AG08395 (cell line): ENCODE measurements at places on chromosomes 13 and 19.

- no peak for DNase-seq
These were observed 189.0 kb upstream of the CSNK1A1L start for GRCh38 chr13:37294472-37294871.

- DNase-seq = peak; percentile 90
These were observed 4.6 kb upstream of the FAM32A start for GRCh38 chr19:16180611-16181010.

DNA sequence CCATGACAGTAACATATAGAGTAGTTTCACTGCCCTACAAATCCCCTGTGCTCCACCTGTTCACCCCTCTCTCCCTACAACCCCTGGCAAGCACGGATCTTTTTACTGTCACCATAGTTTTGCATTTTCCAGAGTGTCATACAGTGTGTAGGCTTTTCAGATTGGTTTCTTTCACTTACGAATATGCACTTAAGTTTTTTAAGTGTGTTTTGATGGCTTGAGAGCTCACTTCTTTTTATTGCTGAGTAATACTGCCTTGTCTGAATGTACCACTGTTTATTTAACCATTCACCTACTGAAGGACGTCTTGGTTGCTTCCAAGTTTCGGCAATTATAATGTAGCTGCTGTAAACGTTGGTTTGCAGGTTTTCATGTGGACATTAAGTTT, 175.1 kb downstream of the ITGBL1 start:
- no peak for DNase-seq

DNA sequence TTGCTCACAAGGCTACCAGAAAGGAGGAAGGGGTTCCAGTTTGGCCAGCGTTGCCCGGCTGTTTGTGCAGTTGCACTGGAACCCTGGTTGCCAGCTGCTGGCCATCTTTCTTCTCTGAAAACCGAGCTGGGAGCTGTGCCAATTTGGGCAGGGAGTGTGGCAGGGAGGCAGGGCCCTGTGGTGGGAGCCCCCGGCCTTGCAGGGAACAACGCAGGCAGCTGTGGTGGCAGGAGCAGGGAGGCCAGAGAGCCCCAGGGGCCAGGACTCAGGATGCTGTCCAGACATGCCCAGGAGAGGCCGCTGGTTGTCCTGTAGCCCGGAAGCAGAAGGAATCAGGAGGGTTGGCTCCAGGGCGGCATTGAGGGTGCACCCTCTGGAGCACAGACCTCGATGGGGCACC, 4.8 kb downstream of the KMT5C start:
- DNase-seq = no peak

DNA sequence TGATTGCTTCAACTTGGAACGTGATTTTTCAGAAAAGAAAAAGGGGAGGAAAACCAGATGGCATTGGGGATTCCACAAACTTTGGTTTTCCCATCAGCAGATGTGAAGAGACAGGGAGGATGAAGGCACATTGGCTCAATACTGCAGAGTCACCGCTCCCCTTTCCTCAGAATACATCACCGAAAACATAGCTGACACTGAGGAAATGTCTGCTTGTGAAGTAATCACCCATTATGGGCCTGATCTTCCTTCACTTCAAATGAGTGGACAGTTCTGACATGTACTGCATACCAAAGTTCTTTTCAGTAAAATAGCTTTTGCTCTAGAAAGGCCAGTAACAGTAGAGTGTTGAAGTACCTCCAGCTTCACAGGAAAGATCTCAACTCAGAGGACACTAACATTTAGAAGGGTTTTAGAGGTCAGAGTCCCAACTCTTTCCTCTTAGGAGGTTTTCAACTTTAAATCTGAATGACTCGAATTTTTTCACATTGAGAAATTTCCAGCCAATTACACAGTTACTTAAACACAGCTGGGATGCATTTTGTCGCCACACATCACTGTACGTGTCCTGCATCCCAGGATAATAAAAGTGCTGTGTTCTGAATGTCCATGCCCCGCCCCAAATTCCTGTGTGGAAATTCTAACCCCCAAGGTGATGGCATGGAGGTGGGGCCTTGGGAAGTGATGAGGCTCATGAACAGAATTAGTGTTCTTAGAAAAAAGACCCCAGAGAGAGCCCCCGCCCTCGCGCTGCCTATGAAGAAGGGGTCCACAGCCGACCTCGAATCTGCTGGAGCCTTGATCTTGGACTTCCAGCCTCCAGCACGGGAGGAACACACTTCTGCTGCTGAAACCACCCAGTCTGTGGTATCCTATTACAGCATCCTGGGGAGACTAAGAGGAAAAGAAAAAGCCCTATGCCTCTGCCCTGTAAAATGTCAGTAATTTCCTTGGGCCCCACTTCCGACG, 77.7 kb downstream of the COL4A1 start:
- no peak for DNase-seq

- DNase-seq = no peak
These were observed 10.9 kb downstream of the NCR1 start for GRCh38 chr19:54916822-54917221.

GRCh38 chr19:58150328-58150921, at the start of gene ZNF329:
Gene ZNF329, minus strand, starts transcription at chr19:58150789. Its CDS starts 21,286 bp downstream, at chr19:58129503.
- peak; percentile 98 for DNase-seq

DNA sequence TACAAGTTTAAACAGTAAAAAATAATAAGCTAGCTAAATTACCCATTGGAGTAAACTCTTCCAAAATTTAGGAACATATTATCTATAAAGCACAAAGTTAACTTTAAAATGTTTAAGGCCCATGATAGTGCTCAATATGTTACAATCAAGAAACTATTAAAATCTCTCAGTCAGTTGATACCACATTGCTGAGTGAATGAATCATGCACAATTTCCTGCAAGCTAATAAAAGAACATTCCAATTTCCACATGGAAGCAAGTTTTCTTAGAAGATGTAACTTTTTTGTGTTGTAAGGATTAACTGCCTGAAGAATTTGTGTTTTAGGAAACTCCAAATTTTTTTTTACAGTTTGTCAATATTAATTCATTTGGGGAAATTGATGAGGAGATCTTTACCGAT, 666.6 kb downstream of the SLITRK1 start:
- DNase-seq = no peak

DNA sequence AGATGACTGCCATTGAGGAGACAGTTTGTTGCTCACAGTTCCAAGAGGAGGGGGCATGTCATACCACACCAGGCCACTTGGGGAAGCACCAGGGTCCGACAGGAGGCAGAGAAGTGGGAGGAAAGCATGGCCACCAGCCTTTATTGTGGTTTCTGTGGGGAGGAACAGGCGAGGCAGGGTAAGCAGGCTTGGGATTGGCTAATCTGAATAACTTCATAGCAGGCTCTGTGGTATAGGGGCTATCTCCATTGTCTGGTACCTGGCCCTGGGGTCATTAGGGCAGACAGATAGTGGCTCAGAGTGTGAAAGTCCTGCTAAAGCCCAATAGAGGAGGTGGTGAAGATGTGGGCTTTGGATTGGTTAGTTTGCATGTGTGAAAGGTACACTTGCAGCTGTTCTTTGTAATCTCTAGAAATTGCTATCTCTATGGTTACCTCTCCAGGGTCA, 35.5 kb downstream of the CBY2 start:
- no peak for DNase-seq

- DNase-seq = no peak
These were observed 67.0 kb downstream of the ABCC4 start for GRCh38 chr13:95234242-95234641.

- DNase-seq = no peak
These were observed 25.8 kb upstream of the TINCR start for GRCh38 chr19:5593343-5594255.

DNA sequence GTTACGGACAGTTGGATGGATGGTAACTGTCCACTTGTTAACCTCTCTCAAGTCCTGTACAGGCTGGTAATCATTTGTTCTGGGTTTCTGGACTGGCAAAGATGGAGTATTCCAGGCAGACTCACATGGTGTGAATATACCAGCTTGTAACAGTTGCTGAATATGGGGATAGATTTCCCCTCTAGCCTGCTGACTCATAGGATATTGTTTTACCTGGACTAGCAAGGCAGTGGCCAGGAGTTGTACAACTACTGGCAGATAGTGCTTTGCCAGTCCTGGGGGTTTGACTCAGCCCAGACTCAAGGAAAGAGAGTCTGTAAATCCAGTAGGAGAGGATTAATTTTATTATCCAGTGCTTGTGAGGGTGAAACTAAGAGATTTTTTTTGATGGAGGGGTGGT, 74.0 kb downstream of the ZNF100 start:
- DNase-seq = no peak

DNA sequence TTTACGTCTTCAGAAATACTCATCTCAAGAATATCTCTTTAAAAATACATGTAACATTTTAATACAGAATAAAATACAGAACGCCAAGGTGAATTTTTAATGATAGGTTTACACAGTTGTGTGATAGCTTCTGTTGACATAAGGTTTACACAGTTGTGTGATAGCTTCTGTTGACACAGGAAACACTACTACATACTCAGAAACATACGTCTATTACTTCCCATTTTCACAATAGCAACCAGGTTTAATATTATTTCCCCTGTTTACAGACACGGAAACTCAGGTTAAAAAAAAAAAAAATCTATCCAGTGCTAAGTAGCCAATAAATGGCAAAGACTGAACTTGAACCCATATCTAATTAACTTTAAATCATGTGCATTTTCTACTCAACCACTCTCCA, 571.2 kb downstream of the LIG4 start:
- no peak for DNase-seq

DNA sequence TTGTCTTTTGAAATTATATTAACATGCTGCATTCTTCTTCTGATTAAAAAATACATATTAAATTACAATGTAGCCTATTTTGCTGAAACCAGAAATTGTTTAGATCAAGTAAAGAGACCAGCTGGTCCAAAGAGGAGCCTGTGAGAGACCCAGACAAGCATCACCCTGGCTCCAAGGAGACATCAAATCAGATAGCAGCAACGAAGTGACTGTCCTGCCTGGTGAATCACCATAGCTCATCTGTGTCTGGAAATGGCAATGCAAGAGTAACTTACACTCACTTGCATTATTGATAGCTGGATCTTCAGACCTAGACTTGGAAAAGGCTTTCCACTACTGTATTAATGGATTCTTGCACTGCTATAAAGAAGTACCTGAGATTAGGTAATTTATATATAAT, 169.1 kb downstream of the KCTD12 start:
- DNase-seq = peak; percentile 67

DNA sequence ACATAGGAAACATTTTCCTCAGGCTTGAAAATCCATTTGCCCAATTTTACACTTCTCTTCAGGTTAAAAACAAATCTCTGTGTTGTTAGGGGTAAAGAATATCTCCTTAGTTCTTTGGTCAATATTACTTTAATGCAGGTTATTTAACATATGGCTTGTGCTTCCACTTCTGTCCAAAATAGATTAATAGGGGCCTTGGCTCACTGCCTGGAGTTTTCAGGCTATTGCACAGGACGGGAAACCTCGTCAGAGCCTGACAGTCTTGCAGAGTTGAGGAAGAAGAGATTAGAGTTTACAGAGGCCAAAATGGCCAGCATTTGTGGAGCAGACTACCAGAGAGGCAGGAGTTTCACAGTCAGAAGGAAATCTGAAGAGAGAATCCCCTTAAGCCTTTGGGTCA, 863.9 kb upstream of the GPC6 start:
- no peak for DNase-seq

GRCh38 chr19:7528192-7528519, 5.7 kb downstream of the MCOLN1 start:
- no peak for DNase-seq

GRCh38 chr19:8302357-8302691, 5.8 kb downstream of the CD320 start:
- DNase-seq = no peak

DNA sequence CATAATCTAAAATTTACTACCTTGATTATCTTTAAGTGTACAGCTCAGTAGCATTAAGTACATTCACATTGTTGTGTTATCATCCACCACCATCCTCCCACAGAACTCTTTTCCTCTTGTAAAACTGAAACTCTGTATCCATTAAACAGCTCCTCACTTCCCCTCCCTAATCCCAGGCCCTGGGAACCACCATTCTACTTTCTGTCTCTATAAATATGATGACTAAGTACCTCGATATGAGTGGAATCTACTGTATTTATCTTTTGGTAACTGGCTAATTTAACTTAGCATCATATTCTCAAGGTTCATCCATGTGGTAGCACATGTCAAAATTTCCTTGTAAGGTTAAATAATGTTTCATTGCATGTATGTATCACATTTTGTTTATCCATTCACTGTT, 49.0 kb upstream of the POMP start:
- no peak for DNase-seq

GRCh38 chr19:3480383-3481091, at the start of gene SMIM24:
Gene SMIM24, minus strand, starts transcription at chr19:3480525. Its CDS starts 62 bp downstream, at chr19:3480463.
- DNase-seq = no peak

- no peak for DNase-seq
These were observed 408.0 kb downstream of the DIAPH3 start for GRCh38 chr13:59755632-59756290.

- no peak for DNase-seq
These were observed 9.8 kb upstream of the ZNF724 start for GRCh38 chr19:23259961-23260360.

DNA sequence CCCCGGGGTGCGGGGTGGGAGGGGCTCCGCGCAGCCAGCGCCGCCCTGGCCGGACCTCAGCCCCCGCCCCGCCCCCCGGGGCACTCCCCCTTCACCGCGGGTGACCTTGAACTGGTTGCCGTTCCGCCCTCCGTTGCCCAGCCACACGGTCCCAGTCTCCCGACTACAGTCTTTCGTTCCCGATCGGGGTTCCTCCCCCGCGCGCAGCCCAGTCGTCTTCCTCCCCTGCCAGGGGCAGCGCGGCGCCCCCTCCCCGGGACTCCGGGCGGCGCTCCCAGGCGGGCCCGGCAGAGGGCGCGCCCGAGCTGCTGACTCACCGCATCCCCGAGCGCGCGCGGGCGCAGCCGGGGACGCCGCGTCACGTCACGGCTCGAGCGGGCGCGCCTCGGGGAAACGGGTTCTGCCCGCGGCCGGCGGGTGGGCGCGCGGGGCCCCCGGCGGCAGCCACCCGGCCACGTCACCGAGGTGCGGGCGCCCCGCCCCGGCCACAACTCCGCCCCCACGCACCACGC, 459 bp downstream of the MIDN start:
- DNase-seq = peak; percentile 67

- no peak for DNase-seq
These were observed 51.6 kb downstream of the DNAJC15 start for GRCh38 chr13:43074824-43075510.

- DNase-seq = no peak
These were observed 26.5 kb downstream of the PIP5K1C start for GRCh38 chr19:3673506-3674439.

GRCh38 chr19:861756-862580, 2.5 kb downstream of the CFD start:
- DNase-seq = peak; percentile 42

GRCh38 chr13:95492044-95492801, 60.3 kb upstream of the CLDN10 start:
- DNase-seq = no peak

DNA sequence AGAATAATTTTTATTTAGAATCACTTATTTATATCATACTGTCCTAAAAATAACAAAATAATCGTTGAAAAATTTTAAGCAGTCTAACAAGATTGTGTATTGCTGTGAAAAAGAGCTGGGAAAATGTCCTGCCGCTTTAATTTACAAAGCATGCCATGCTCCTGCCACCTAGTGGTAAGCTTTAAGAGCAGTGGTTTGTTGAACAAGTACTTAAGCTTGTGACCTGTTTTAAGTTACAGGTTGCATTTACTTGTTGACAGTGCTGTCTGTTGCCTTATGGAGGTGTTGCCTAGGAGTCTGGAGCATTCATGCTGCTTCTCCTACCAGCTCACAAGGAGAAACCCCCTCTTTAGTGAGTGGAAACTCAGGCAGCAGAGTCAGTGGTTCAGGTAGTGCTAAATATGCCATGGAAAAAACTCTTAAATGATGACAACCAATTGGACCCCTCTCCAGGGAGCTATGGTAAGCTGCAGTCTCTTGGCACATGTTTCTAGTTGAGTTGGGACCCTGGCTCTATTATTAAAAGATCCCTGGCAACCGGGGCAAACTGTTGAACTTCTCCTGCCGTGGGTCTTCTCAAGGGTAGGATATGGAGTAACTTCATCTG, 68.4 kb downstream of the SPATA13 start:
- peak; percentile 69 for DNase-seq
